CD4-positive, alpha-beta T cell treated with Interleukin-2 at 100 ng/mL for 4 hours (primary cell): ENCODE measurements at places on chromosomes 7 and 10.

- no peak for DNase-seq
These were observed 191.7 kb upstream of the BET1 start for GRCh38 chr7:94195813-94196212.

DNA sequence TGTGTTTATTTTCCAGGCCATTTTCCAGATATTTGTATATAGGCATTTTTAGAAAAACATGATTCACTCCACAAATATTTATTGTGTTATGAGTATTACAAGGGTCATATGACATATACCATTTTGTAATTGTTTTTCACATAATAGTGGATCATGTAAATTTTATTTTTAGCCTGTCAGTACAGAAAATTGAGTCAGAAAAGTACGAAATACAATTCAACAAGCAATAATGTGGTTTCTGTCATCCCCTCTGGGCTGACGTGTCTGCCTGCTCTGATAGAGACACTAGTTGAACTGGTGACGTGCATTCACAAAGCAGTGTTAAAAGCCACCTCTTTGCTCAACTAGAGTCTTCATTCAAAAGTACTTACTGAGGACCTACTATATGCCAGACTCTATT lies 97.9 kb upstream of the STEAP1B start:
- DNase-seq, result no peak

DNA sequence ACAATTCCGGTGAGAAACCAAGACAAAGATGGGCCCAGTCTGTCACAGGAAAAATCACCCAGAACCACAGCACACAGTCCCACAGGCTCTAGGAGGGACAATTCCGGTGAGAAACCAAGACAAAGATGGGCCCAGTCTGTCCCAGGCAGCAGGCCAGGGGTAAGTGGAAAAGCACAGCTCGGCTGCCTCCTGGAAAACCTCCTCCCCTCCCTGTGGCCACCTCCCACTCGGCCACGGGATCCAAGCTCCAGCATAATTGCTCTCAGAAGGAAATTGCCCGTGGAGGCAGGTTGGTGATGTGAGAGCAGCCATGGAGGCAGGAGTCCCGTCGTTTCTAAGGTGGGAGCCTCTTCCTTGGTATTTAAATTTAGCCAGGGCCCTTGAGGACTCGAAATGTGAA lies 95.7 kb downstream of the PLXNA4 start:
- no peak for DNase-seq

GRCh38 chr10:37952926-37953325 lies 23.5 kb downstream of the ZNF25 start:
- no peak for DNase-seq

GRCh38 chr7:14739841-14740185 lies 162.7 kb downstream of the DGKB start:
- DNase-seq, result no peak

DNA sequence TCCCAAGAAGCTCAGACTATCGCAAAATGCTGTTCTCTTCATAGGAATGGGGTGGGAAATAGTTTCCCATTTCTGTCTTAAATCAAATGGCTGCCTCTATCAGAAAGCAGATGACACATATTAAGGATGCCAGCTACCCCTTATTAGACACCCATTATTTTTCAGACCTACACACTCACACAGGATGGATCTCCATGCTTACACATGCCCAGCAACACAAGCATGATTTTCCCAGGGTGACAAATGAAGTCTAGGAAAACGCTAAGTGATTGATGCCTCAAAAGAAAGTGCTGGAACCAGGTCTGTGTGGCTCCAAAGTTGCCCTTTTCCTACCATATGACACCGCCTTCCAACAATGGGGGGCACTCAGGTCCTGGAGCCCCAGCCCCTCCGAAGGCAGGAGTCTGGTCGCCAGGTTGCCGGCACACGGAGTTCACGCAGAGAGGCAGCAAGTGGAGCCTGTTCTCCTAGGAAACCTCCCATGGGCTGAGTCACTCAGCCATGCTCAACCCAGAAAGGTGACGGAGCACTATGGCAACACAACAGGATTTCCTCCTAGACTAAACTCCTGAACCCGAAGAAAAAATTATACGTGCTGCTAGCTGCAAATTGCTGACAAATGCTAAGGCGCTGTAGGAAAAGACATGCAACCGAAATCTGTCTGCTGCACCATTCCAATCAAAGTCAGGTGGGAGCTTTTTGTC lies 19.8 kb downstream of the VOPP1 start:
- DNase-seq, result no peak

DNA sequence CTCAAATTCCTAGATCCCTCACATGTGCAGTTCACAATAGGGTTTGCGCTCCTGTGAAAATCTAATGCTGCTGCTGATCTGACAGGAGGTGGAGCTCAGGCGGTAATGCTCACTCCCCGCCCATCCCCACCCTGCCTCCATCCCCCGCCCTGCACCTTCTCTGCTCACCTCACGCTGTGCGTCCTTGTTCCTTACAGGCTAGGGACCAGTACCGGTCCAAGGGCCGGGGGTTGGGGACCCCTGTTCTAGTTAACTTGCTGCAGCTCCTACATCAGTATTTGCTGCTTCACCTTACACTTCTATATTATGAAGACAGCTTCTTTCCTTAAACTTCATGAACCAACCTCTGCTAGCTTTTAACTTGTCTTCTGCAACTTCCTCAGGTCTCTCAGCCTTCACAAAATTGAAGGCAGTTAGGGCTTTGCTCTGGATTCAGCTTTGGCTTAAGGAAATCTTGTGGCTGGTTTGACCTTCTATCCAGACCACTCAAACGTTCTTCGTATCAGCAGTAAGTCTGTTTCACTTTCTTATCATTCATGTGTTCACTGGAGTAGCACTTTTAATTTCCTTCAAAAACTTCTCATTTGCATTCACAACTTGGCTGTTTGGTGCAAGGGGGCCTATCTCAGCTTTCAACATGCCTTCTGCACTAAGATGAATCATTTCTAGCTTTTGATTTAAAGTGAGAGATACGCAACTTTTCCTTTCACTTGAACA lies 1.7 kb upstream of the TNKS2 start:
- DNase-seq, result peak; percentile 52

- DNase-seq, result no peak
These were observed 233.1 kb downstream of the PARD3 start for GRCh38 chr10:34581801-34582532.

GRCh38 chr10:61911425-61911824 lies 9.9 kb downstream of the ARID5B start:
- no peak for DNase-seq

DNA sequence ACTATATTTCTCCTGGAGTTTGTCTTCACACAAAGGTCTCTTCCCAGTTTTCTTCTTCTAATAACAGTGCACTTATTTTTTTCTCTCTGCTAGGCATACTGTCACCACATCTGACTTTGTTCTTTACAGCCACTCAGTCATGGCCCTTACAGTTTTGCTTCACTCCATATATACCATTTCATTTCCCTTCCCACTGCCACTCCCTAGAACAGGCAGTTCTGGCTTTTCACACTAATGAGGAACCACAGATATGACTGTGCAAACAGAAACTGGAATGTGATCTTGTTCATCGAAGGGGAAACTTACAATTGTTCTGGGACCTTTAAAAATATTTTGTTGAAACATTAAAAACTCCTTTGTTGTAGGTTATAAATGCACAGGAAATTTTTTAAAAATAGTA lies 67.3 kb downstream of the EPDR1 start:
- DNase-seq, result no peak

DNA sequence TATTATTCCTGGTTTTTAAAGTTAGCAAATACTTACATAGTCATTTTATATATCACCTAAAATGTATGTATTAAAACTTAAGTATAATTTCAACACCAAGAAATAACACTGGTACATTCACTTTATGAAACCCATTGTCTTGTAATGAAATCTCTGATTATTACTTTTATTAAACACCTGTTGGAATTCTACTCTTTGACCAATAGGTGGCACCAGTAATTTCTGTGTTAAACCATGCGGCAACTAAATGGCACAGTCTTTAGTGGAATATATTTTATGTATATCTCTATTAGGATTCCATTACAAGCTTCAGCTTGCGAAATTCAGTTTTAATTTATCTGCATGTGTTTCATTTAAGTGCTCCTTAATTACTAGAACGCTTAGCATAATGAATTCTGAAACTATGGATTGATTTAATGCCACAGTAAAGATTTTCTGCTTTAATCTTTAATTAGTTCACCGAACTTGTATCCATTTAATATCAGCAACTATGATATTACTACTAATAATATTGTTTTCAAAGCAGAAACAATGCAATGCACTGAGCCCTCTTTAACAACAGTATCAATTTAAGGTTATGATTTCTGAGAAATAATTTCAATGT lies 181.3 kb downstream of the MAGI2 start:
- no peak for DNase-seq

DNA sequence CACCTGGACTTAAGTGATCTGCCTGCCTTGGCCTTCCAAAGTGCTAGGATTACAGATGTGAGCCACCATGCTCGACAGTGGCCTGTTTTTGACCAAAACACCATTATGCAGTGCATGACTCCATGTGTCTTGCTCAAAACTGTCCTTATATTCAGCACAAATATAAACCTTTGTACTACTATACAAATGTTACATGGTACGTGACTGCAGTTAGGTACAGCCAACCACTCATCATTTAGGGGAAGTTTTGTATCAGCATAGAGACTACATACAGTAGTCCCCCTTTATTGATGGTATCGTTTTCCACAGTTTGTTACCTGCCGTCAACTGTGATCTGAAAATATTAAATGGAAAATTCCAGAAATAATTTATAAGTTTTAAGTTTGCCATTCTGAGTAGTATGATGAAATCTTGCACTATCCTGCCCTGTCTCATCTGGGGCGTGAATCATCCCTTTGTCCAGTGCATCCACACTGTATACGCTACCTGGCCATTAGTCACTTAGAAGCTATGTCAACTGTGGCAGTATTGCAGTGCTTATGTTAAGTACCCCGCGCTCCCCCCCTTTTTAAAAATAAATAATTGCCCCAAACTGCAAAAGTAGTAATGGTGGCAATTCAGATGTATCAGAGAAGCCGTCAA lies 23.3 kb upstream of the ZNF282 start:
- no peak for DNase-seq

- no peak for DNase-seq
These were observed 28.5 kb downstream of the VPS41 start for GRCh38 chr7:38880454-38880853.

DNA sequence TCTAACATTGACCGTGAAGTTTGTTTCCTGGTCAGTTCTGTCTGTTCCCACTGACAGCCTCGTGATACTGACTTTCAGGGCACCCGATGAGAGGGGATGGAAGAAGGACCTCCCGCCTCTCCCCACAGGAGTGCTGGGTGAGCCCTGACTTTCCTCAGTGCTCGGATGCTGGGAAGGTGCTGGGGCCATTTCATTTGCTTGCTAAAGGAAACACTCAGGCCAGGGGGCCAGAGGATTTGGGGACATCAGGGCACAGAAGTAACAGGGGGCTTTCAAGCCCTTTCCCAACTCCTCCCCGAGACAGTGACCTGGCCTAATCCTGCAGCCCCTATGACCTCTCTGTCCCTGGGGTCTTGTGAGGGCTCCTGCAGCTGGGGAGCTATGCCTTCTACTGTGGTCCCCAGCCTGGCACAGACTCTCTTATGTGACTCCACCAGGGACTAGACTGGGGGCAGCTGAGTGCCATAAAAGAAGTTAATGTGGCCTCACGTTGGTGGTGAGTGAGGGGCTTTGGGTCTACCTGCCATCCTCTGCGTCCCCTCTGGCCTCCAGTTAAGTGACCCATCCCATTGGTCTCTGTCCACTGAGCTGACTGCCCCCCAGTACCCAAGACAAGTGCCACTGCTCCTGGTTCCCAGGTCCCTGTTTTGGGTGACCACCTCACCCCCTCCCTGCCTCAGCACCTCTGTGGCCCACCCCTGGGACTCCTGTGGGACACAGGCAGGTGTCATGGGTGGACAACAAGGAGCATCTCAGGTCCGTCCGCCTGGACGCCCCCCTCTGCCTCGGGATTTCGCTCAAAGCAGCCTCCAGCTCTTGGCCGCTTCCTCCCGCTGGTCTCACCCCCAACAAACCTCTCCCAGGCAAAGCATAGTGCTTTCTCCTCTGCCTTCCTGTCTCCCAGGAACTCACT lies 33.4 kb upstream of the HSPA12A start:
- no peak for DNase-seq

- DNase-seq, result no peak
These were observed 72.6 kb downstream of the KCNMA1 start for GRCh38 chr10:77564731-77565589.

DNA sequence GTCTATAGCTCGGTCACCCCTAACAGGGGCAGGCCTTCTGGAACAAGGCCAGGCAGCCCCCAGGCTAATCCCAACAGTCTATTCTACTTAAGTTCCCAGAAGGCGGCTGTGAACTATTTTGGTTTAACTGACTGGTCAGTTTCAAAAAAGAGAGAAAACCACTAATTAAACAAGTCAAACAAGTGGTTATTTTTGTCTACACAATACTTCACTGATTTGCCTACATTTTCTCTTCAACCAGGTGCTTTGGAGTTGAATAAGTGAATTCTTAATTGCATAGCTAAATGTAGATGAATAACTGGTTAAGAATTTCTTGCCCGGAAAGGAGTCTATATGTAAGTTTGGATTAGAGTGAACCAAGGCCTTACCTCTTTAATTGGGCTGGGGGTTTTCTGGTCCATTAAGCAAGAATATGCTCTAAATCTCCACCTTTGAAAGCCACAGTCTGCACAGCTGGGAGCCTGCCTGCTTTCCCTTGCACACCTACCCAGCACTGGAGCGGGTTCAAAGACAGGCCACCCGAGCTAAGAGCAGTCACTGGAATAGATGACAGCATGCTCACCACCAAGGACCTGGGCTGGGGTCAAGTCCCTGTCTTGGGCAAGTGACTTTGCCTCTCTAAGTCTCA lies 70.4 kb downstream of the TBXAS1 start:
- DNase-seq, result no peak

GRCh38 chr7:199483-200249 lies 7.3 kb downstream of the FAM20C start:
- no peak for DNase-seq

GRCh38 chr7:97179454-97180104 lies 62.1 kb downstream of the SDHAF3 start:
- peak; percentile 63 for DNase-seq

GRCh38 chr7:155003092-155003375 lies at the start of gene PAXIP1:
TSS of gene PAXIP1 (minus strand) at chr7:155003124. CDS start at chr7:155002929, 195 bp downstream.
- peak; percentile 57 for DNase-seq

GRCh38 chr7:3092468-3092867 lies 48.8 kb upstream of the CARD11 start:
- peak; percentile 76 for DNase-seq

GRCh38 chr10:67539312-67539711 lies 156.7 kb downstream of the CTNNA3 start:
- DNase-seq, result no peak

GRCh38 chr7:112371701-112372100 lies 78.6 kb upstream of the IFRD1 start:
- DNase-seq, result no peak

GRCh38 chr7:90726120-90726519 lies 130.0 kb downstream of the CDK14 start:
- no peak for DNase-seq

DNA sequence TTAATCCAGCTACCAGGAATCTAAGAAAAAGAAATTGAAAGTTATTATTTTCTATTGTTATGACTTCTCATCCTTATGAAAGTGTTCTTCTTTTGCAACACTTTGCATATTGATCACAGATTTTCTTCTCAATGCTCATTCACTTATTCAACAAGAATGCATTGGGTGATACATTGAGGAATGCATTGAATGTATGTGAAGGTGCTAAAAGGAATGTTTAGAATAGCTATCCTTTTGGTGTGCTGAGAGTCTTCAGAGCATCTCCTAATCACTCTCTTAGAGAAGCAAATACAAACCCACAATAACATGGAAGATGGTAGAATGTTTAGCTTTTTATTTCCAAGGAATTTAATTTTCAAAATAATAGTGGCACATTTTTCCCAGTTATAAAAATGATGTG lies 122.1 kb upstream of the KMT2E start:
- no peak for DNase-seq

GRCh38 chr7:3464900-3465622 lies 164.0 kb downstream of the SDK1 start:
- no peak for DNase-seq

GRCh38 chr7:129170441-129171021 lies 17.9 kb upstream of the SMO start:
- no peak for DNase-seq
